ENCODE measurements at places on chromosomes 7 and 10.

DNA sequence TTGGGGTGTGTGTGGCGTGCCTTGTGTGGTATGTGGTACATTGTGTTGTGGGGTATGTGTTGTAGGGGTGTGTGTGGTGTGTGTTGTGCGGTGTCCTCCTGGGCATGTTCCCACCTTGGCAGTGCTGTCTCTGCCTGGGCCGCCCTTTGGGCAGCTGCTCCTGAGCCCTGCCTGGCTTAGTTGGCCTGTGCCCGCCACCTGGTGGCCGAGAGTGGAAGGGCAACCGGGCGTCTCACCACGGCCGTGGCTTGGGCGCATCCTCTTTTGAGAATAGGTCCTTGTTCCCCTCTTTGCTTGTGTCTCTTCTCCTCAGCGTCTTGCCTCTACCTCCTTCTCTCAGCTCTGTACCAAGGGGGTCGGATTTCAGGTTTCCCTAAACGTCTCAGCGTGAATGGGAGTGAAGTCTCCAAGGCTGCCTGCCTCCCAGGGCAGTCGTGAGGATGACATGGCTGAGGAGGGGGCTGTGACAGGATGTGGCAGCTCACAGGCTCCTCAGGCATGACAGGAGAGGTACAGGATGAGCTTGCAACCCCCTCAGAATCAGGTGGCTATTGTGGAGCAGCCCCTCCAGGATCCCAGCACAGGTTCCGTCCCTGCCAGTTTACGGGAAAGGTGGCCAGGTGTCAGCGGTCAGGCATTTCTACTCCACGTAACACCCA, 98.4 kb upstream of the PODXL start:
- DNase-seq = peak; percentile 92

DNA sequence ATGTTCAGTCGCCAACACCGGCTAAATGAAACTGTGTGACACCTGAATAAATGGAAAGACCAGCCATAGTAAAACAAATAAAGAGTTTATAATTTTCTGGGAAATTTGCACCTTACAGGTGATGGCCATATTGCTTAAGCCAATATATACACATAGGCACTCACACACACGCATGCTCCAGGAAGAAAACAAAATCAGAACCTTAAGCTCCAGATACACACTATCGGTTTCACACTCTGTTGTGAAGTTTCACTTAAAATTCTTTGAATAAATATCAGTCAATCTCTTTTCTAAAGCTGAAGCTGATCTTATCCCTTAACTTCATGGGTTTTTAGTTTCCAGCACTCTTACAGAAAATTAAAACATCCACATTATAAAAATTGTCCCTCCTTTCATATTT, 226.7 kb upstream of the MDFIC start:
- DNase-seq = no peak

DNA sequence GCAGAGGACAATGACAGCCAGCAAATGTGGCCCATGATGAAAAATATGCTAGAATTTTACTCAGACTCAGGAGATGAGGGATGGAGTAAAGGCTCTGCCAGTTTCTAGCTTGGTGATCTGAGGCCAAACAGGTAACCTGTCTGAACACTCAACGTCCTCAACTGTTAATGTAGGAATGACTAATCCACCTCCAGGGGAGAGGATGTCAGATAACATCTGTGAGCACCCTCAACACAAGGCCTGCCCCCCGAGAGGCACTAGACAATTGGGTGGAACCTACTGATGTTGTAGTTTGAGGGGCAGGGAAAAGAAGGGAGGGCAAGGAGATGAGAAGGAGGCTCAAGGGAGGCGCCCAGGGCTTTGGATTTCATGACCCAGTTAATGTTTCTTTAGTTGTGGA, 445.1 kb downstream of the PLXNA4 start:
- no peak for DNase-seq

DNA sequence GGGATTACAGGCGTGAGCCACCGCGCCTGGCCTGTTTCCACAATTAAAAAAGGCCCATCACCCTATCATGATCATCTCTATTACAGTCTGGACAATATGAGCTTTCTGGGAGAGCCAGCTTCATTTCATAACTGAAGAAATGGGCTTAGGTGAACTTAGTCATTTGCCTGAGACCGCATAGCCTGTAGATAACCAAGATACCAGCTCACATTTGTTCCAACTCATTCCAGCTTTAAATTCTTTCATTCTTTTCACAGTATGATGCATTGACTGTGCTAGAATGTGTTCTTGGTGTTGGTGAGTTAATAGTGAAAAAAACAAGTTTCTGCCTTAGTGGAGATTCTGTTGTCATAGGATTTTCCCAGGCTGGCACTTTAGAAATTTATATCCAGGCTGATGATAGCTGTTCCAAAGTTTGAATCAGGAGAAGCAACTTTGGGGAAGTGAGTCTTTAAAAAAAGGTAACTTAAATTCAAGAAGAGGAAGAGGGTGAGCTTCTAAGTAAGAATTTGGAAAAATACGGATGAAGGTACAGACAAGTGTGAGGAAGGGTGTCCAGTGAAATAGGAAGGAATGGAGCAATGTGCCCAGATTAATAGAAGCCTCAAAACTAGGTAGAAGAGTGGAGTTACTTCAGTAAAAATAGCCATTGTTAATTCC, 2.1 kb upstream of the H2AZ2 start:
- DNase-seq = no peak

DNA sequence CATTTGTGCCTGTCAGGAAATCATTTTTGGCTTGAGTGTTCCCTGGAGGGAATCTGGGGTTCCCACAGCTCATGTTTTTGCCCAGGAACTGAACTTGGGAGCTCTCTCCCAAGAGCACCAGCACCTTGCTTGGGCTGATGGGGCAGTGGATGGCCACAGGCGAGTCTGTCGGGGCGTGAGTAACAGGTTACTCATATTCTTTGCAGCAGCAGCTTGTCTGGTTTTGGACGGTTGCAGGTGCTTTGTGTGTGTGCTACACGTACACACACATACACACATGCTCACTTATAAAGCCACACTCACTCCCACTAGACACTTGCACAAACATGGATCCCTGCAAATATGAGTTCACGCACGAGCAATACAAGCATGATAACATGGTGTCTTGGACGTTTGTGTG, 2.9 kb upstream of the PALD1 start:
- DNase-seq = no peak

GRCh38 chr7:45699726-45700390, 125.7 kb downstream of the ADCY1 start:
- DNase-seq = no peak

DNA sequence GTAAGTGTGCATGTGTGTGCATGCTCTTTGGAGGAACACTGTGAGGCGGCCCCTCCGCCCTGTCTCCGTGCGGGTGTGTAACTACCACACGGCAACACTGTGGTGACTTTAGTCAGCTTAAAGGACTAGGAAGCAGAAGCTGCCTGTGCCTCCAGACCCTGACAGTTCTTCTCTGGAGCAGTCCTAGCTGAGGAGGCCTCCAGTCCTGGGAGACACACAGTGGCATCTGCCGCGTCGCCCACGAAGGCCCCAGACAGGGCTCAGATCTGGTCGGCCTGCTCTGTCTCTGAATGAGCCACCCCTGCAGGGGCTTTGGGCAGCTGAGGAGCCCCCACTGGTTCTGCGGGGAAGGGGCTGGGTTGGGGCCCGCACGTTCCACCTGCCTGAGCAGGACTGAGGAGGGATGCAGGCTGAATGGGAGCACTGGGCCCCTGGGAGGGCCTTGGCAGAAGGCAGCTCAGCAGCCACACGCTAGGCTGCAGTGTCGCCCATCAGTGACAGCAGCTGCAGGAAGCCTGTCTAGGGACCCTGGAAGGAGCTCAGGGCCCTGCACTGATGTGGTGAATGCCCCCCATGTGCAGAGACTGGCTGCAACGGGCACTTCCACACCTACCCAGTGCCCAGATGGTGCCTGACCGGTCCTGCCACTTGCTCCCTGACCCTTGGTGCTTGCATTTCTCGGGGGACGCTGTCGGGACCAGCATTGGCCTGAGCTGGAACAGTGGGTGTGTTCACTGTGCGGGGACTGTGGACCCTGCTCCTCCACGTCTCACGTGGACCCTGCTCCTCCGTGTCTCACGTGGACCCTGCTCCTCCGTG, 27.3 kb upstream of the KNDC1 start:
- DNase-seq = no peak

DNA sequence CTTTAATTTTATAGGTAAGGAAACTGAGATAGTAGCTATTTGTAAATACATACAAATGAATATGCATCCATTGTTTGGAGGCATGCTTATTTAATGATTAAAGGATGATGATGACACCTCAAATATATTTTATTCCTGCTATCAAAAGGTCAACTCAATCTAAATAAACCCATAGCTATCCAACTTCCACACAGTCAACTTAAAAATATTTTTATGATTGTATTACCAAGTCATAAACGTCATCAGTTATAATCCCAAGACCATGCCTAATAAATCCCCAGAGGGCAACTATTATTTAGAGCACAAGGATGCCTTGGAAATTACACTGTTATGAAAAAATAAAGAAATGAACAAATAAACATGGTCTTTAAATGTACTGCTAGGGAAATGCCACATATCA, 102.1 kb downstream of the MPP7 start:
- no peak for DNase-seq

DNA sequence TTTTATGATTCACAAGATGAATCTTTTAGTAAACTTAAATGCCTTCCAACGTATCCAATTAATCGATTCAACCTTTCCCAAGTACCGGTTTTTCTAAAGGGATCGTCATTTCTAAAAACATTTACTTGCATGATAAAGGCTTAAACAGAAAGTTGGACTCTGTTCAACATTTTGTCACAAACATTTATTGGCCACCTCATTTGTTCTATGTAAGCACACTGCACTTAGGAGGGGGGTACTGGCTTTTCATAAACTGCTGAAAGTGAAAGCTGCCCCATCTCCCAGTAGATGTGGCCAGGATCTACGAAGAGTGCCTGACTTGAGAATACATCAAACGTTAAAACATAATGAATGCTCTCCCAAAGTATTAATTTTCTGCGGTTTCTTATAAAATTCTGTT, 37.3 kb upstream of the LAMB4 start:
- no peak for DNase-seq

DNA sequence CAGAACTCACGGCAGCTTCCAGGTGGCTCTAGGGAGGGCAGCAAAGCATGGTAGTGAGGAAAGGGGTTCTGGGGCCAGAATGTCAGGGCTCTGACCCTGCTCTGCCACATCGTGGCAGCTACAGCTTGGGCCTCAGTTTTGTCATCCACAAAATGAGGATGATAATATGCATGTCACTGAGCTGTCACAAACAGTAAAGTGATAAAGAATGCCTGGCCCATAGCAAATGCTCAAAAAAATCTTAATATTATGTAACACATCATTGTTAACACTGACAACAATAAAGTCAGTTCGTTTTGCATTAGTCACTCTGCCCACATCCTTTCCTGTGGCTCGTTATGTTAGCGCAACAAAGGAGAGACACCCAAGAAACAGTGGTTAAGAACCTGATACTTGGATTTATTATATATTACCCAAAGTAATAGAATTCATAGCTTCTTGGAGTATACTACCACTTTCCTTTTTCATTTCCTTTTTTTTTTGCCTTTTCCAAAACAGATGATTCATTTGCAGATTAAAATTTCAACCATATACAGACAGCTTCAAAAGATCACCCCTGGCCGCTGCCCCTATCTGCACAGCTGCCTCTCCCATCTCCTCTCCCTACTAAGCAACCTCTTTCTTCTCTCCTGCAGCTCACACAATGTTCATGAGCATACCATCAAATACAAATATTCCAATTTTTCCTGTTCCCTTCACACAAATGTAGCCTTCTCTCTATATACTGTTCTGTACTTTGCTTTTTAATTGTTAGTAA, 45.5 kb upstream of the DDC start:
- no peak for DNase-seq

- peak; percentile 59 for DNase-seq
Observed at GRCh38 chr10:103833731-103834365, 21.5 kb downstream of the SH3PXD2A start.

DNA sequence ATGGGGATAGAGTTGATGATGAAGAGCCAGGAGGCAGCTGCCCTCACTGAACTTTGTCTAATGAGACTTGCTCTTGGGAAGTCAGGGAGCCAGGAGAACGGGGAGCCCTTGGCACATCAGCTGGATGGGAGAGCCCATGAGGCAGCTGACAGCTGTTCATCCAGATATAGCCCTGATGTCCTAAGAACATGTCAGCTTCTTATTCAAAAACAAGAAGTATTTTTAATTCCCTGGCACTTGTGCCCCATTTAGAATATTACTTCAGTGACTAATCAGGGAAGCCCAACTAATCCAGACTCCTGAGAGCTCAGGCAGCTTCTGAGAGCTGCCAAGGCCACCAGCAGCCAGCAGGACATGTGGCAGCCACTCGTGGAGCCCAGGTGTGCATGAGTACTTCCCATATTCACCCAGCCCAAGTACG, 363.4 kb downstream of the GRID1 start:
- DNase-seq = no peak

GRCh38 chr7:30503274-30504212, 1.1 kb downstream of the GGCT start:
- DNase-seq = no peak

GRCh38 chr7:3103614-3104398, 60.1 kb upstream of the CARD11 start:
- DNase-seq = no peak

GRCh38 chr10:22317076-22317370, 835 bp downstream of the COMMD3 start:
- no peak for DNase-seq

GRCh38 chr7:95867309-95867708, 95.0 kb downstream of the DYNC1I1 start:
- DNase-seq = no peak

DNA sequence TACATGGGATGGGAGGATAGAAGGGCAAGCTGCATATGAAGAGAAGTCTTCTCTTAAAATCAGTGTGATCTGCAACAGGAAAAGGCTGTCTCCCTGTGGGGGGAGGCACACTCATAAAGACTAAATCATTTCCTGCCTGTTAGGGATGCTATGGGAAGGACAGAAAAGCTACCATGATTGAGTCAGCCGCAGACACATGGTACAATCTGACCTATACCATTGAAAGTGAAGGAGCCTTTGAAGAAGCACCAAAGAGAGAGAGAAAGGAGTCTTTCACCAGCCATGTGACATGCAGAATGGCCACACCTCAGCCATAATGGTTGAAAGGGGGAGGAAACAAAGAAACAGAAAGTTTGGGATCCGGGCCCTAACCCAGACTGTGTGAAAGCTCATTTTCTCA, 29.1 kb downstream of the NUDCD3 start:
- no peak for DNase-seq

GRCh38 chr7:64628192-64628591, 37.7 kb upstream of the ZNF107 start:
- DNase-seq = no peak

- no peak for DNase-seq
Observed at GRCh38 chr10:79322616-79323543, 24.4 kb upstream of the PPIF start.

- no peak for DNase-seq
Observed at GRCh38 chr10:96380821-96381220, 22.0 kb upstream of the OPALIN start.

- no peak for DNase-seq
Observed at GRCh38 chr10:103277713-103278536, 987 bp downstream of the INA start.

DNA sequence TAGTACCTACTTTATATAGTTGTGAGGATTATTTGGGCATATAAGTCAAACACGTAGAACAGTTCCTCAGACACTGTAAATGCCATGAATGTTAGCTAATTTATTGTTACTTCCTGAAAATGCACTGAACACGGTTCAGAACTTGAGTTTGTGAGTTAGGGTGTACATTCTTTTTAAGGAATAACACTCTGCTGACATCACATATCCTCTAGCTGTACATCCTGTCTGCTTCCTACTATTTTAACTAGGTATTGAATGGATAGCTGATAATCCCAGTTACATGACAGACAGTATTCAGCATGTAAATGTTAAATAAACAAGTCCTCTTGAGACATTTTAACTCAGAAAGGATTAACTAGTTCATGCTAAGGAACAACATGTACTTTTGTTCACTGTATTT, 16.0 kb downstream of the SAMD8 start:
- no peak for DNase-seq
